ENCODE measurements at places on chromosomes 6 and 20. TPM values are rescaled to one million over a fixed set of nuclear protein-coding genes. Genes with fewer than 3 reads are reported as not detected.

Gene HECA
- total RNA-seq, result 19.2 TPM

Gene FRK
- 0.52 TPM for total RNA-seq

Gene FHL5
- total RNA-seq, result not detected

Gene SERINC3
- total RNA-seq, result 74.5 TPM

Gene OPRM1
- total RNA-seq, result not detected

Gene NRSN1
- not detected for total RNA-seq

Gene CAGE1
- under 0.01 TPM for total RNA-seq

Gene IP6K3
- total RNA-seq, result 6.6 TPM

Gene SLC52A3
- total RNA-seq, result not detected

Gene POU5F1
- not detected for total RNA-seq

Gene BNIP5
- total RNA-seq, result not detected

Gene KCNK15
- not detected for total RNA-seq

Gene CRISP3
- not detected for total RNA-seq

Gene ANGPT4
- not detected for total RNA-seq

Measured in epithelial cell of alveolus of lung (primary cell).